RKO (cell line): ENCODE measurements at places on chromosomes 5 and 9.

GRCh38 chr5:15571081-15571480 is 71.1 kb downstream of the FBXL7 start:
- DNase-seq = no peak

GRCh38 chr5:42570966-42571960 is 148.0 kb downstream of the GHR start:
- peak; percentile 2 for DNase-seq

GRCh38 chr9:36739373-36740116 is 166.8 kb downstream of the MELK start:
- no peak for DNase-seq

GRCh38 chr9:83183621-83184020 is 120.7 kb upstream of the RASEF start:
- no peak for DNase-seq

GRCh38 chr5:144812763-144813162 is 642.1 kb downstream of the KCTD16 start:
- peak; percentile 0 for DNase-seq

DNA sequence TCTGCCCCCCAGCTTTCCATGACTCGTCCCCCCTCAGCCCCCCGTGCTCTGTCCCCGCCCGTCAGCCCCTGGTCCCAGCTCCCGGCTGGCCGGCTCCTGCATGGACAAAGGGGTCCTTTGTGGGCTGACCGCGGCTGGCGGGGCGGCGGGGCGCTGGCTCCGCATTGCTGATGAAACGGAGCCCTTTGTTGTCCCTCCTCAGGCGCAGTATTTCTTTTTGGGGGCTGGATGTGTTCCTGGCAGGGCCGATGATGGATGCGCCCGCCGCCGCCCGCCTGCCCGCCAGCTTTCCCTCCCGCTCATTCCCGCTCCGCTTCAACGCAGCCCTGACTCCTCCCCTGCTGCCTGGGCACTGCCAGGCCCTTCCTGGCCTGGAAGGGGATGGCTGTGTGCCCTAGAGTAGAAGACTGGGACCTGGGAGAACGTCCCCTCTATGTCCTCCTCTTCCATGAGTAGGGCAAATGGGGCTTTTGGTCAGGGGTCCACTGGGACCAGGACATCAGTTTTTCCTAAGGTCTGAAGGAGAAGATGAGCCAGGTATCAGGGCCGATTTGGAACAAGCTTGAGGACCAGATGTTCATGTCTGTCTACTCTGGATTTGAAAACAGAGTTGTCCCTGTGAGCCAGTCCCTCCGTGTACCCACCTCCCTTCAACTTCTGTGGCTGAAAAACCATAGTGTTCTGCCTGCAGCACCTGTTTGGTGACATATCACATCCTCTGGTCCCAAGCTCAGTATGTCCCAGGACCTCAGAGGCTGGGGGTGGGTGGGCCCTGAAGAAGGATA is 29.0 kb downstream of the CXXC5 start:
- DNase-seq = no peak

DNA sequence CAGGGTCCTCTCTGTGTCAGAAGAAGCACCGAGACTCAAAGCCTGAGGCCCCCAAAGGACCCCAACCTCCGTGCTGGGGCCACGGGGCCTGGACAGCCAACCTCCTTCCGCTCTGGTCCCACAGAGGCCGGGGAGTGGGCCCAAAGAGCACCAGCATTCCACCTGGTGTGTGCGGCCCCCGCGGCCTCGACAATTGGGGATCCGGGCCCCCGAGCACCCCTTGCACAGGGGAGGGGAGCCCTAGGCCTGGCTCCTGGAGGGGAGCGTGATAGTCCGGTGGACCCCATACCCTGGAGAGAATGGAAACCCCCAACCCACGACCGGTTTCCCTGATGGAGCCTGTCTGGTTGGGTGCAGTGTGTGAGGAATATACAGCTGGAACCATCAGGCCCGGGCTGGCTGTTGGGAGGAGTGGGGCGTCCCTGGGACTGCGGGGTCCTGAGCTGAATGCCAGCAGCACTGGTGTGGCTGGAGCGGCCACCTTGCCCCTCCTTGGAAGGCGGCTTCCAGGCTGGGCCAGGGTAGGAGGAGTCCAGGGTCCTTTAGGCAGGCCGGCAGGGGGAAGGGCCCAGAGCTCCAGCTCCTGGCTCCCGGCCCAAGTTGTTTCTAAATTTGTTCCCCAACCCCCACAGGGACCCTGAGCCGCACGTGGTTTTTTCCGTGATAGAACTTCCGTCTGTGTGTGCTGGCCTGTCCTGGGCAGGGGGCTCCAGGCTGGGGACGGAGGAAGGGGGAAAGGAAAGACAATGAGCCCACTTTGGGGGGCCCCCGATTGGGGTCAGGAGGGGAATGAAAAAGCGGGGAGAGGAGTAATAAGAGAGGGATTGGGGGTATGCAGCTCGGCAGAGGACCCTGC is 825 bp upstream of the TOR4A start:
- DNase-seq = peak; percentile 70

- no peak for DNase-seq
Observed at GRCh38 chr5:168186289-168187074, 105.0 kb upstream of the WWC1 start.

DNA sequence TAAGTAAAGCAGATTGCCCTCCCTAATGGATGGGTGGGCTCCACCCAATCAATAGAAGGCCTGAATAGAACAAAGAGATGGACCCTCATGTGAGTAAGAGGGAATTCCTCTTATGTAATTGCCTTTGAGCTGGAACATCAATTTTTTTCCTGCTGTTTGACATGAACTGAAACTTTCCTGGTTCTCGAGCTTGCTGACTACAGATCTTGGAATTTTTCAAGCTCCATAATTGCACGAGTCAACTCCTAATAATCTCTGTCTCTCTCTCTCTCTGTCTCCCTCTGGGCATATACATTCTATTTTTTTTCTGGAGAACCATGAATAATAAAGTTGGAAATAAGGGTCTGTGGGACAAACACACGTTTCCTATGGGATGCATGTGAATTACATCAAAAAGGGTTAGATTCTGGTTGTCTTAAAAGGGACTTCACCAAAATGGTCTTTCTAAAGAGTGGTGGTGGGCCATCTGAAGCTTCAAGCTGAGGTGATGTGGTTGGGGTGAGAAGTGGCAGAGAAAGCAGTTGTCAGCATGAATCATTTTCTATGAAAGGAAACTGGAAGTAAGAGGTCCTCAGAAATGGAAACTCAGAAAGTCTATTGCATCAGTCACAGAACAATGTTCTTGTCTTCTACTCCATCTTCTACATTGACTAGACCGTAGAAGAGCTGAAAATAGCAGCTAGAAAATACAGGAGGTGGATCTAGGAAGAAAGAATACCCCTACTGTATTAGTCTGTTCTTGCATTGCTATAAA is 47.0 kb upstream of the HOMER1 start:
- DNase-seq = peak; percentile 49
